Sigmoid colon (tissue), 7 donors: ENCODE measurements at places on chromosomes 4 and X. TPM values are rescaled to one million over a fixed set of nuclear protein-coding genes. Genes with fewer than 3 reads are reported as not detected.

The MTNR1A gene
- not detected for total RNA-seq

The SMIM10 gene
- total RNA-seq = 11.1 TPM

The PNMA6F gene
- not detected for total RNA-seq

The C4orf46 gene
- total RNA-seq = 7.1 TPM

The SEPTIN6 gene
- 103 TPM for total RNA-seq

The DUSP21 gene
- not detected for total RNA-seq

The TNIP2 gene
- 66.7 TPM for total RNA-seq

The HOPX gene
- 51.5 TPM for total RNA-seq

The SOD3 gene
- total RNA-seq = 69.1 TPM

The ASB12 gene
- not detected for total RNA-seq

The VAMP7 gene
- total RNA-seq = 31.7 TPM

The MAGEA12 gene
- not detected for total RNA-seq

The MED12 gene
- 15.6 TPM for total RNA-seq

The PRRG3 gene
- 1.8 TPM for total RNA-seq

The FABP2 gene
- not detected for total RNA-seq

The SLC7A11 gene
- total RNA-seq = under 0.01 TPM

The MORF4L2 gene
- 215 TPM for total RNA-seq

The CXCL10 gene
- not detected for total RNA-seq

The RNF128 gene
- total RNA-seq = not detected

The NDNF gene
- 6.6 TPM for total RNA-seq

The GABRA4 gene
- 0.36 TPM for total RNA-seq

The DRP2 gene
- 6.9 TPM for total RNA-seq

The GPR50 gene
- total RNA-seq = not detected

The ANKRD50 gene
- total RNA-seq = 12.5 TPM

The ZCCHC12 gene
- total RNA-seq = 3.2 TPM

The RENBP gene
- total RNA-seq = 9.8 TPM

The VCX gene
- total RNA-seq = not detected

The VEGFD gene
- total RNA-seq = 11.4 TPM

The ADH1C gene
- 25.3 TPM for total RNA-seq

The WDR17 gene
- total RNA-seq = 11.0 TPM

The ADAMTS3 gene
- total RNA-seq = 1.3 TPM

The FAM47A gene
- not detected for total RNA-seq

The NEXMIF gene
- 5.4 TPM for total RNA-seq

The UGT2B15 gene
- total RNA-seq = not detected

The APLN gene
- total RNA-seq = 0.36 TPM

The AASDH gene
- total RNA-seq = 11.0 TPM

The MAGEA2B gene
- total RNA-seq = not detected

The CENPVL1 gene
- total RNA-seq = not detected

The NOCT gene
- total RNA-seq = 1.8 TPM

The SYTL4 gene
- 188 TPM for total RNA-seq

The POU3F4 gene
- 0.28 TPM for total RNA-seq

The F8A1 gene
- 4.1 TPM for total RNA-seq

The DOK7 gene
- total RNA-seq = not detected

The DCAF4L1 gene
- total RNA-seq = under 0.01 TPM

The AFF2 gene
- 1.1 TPM for total RNA-seq

The MAGEA10 gene
- total RNA-seq = not detected

The NXF3 gene
- 1.2 TPM for total RNA-seq

The TCP11X2 gene
- total RNA-seq = not detected

The CLDN22 gene
- total RNA-seq = not detected

The GLRA3 gene
- total RNA-seq = 0.14 TPM

The RBMXL3 gene
- not detected for total RNA-seq

The XAGE2 gene
- not detected for total RNA-seq

The PRRG1 gene
- 5.9 TPM for total RNA-seq

The REST gene
- 26.2 TPM for total RNA-seq

The ODAPH gene
- not detected for total RNA-seq

The DAPP1 gene
- 2.0 TPM for total RNA-seq

The PAGE4 gene
- not detected for total RNA-seq
